ENCODE measurements at places on chromosomes 1 and 21.

DNA sequence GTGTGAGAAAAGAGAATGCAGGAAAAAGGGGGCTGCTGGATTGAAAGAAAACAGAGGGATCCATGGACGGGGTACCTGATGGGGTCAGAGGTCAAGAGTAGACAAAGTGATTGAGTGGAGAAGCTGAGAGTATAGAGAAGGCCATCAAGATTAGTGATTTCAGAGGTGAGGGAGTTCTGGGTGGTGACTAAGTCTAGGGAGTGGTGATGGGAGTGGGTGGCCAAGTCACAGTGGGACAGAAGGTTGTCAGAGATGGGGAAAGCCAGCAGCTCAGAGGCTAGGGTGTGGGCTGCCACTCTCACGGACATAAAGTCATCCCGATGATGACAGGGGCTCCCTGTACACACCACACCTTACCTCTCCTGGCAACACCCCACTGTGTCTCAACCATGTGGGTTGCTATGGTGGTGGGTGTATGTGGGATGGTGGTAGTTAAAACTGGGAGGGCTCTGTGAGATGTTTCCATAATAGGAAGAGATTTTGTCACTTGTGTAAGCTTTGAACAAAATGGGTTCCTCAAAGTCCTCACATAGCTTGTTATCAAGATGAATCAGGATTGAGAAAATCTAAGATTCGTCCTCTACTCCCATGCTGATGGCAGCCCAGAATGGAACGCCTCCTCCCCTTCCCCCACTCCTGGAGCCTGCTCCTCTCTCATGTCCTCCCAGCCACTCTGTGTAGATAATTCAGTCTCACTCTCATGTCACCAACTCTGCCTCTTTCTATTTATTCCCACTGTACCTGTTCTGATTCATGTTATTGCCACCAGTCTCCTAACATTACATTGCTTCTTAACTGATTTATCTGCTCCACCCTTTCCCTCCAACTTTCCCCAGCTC lies 20.3 kb upstream of the CSF1 start:
- DNase-seq = no peak

- no peak for DNase-seq
Measured at GRCh38 chr1:27428316-27429028, 36.0 kb downstream of the GPR3 start.

DNA sequence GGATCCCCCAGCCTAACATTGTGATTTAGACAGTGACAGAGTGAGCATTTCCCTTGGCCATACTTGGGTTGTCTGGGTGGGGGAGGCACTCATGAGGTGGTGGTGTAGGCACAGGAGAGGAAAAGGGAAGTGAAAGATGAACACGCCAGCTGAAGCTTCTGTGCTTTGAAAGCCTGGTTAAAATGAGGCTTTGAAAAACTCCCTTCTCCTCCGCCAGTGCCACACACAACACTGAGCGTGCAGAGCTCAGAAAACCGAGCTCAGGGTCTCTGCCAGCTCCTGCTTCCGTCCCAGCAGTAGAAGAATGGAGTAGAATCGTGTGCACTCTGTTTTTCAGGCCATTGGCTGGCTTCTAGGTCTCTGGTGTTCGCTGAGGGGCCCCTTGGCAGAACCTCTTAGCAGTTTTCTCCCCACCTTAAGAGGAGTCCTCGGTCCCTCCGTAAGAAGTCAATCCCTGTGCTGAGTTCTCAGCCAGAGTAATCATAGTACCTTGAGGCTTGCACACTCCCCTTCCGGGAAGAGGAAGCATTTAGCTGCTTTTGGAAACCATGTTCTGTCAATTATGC lies 12.9 kb downstream of the PLEKHM2 start:
- DNase-seq = no peak

DNA sequence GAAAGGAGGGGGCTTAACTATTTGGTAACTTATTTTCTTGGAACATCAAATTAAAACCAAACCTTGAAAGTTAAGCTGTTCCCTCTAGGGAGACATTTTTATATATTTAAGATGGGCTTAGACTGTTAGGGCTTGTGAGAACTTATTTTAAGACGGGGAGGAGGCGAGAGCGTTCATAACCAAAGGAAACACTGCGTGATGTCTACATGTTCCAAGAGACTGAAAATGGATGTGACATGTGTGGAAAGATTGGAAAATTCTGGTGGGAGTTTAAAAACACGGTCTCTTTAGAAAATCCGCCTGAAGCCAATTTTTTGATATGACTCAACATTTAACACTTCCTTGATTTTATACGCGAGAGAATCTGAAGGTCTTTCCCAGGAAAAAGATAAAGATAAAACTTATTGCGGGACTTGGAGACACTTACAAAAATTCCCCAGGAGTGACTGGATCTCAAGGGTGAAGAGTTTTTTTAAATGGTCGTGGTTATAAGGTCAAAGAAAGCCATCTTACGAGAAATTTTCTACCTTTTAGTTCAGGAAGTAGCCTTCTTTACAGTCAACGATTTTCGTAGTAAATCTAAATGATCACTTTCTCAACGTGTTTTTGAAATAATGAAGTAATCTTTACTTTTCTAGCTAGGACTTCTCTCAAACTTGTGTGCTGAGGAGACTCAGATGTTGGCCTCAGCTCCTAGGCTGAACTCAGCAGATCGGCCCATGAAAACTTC lies 828 bp downstream of the PNRC2 start:
- no peak for DNase-seq

GRCh38 chr1:211541720-211542477 lies 37.1 kb downstream of the SLC30A1 start:
- no peak for DNase-seq

Data from non-pigmented ciliary epithelial cell (primary cell).